ENCODE measurements at places on chromosomes 7 and 10.

DNA sequence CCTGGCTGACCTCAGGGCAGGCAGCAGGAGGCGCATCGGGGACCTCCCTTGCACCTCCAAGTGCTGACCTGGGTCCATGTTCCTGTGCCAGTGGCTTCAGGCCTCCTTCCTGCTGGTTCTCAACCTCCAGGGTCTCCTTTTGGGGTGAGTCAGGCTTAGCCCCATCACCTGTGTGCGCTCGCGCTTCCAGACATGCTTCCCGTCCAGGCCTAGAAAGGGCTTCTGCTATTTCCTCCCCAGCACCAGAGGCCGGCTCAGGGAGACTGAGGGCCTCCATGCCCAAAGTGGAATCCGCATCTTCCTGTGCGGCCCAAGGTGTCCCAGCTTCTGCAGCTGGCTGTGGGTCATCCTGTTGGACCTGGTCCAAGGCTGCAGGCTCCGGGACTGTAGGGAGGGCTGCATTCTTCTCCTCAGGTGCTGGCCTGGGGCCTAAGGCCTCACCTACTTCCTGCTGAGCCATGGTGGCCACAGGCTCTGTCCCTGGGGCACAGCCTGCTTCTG is 5.9 kb downstream of the NACAD start:
- no peak for DNase-seq

- no peak for DNase-seq
Measured at GRCh38 chr7:25575634-25576033, 347.3 kb upstream of the NPVF start.

- DNase-seq: no peak
Measured at GRCh38 chr10:133126431-133127290, 33.4 kb upstream of the KNDC1 start.

DNA sequence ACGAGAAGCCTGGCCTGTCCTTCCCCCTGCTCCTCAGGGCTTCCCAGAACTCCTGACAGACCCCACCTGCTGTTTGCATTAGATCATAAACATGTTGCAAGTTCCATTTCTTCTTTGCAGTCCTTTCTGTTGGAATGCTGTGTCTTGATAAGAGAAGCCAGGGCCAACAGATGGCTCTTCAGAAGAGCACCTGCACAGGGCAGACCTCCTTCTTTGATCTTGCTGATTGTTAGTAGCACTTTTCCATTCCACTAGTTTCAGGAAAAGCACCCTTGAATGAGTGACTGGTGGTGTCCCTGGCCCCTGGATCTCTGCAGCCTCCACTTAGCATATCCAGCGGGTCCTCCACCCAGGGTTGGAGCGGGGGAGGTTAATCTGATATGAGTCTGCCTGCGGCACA is 243.2 kb downstream of the GFRA1 start:
- DNase-seq: no peak

GRCh38 chr7:79968077-79968648 is 166.5 kb upstream of the GNAI1 start:
- peak; percentile 12 for DNase-seq

GRCh38 chr10:28849821-28850220 is 172.5 kb downstream of the BAMBI start:
- DNase-seq: no peak

- no peak for DNase-seq
Measured at GRCh38 chr7:32958046-32959025, 1.1 kb downstream of the FKBP9 start.

DNA sequence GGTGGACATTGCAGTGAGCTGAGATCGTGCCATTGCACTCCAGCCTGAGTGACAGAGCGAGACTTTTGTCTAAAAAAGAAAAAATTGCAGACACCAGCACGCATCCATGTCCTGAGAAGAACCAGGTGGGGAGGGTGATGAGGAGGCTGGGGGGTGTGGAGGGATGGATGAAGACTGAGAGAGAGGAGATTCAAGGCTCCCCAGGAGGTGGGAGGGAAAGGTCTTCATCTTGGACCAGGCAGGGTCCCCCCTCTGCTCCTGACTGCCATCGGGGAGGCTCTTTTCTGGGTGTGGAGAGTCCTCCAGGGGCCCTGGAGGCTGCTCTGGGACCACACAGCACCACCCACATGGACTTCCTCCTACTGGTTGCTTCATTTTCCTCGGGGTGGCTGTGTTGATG is 1.5 kb downstream of the SCART1 start:
- DNase-seq: no peak

GRCh38 chr7:101693498-101694091 is 64.5 kb upstream of the MYL10 start:
- DNase-seq: no peak

DNA sequence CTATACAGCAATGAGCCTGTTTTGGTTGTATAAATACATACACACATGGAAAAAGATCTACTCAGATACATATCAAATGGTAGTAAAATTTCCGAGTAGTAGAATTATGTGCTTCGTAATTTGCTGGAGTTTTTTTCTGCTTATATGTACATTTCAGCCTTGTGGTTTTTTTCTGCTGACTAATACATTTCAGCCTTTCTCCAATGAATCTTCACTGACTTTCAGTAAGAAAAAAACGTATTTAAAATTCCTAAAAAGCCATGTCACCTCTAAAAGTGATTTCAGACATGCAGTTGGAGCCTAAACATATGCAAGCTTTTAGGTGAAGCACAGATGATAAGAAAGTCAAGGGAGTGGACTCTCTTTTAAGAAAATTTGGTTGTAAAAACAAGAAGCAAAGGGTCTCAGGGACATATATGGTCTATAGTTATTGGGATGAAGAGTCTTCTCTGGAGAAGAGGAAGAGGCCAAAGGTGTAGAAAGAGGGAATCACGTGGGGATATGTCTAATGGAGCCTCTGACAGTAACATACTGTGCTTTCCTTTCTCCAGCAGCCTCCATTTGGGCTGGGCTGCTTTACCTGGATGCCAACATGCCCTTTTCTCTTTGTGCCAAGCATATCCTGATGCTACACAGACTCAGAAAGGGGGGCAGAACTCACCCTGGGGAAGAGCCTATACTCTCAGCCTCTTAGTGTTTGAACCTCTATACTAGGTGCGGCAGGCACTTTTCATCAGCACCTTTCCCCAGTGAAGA is 2.4 kb downstream of the AMPH start:
- DNase-seq: no peak

DNA sequence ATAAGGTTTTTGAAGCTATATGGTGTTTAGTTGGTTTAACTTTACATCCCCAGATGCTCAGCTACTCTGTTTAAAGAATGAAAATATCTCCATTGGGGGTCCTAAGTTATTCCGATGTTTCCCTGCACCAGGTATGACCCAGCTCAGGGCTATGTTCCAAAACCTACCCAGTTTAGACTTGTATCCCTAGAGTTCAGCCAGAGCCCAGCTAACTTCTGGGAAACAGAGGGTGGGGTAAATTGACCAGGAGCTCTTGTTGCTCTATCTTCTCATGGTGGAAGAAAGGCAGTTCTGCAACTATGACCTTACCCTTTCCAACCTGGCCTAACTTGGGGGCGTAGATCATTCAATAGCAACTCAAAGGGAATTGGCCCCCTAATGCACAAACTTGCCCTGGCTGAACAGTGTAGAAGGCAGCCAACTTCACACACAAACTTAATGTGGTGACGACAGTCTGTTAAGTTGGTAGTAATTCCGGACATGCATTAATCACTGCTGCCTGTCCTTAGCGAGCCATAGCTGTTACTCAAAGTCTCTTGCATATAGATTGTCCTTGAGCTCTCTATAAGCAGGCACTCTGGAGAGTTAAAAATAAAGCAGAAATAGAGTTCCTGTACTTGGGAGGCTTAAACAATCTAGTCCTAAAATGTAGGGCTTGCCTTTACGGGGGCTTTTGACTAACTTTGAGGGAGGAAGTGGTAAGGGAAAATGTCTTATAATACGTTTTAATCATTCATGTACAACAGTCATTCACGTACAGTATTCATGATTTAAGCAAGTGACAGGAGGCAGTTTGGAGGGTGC is 5.3 kb upstream of the ZNRF2 start:
- no peak for DNase-seq

DNA sequence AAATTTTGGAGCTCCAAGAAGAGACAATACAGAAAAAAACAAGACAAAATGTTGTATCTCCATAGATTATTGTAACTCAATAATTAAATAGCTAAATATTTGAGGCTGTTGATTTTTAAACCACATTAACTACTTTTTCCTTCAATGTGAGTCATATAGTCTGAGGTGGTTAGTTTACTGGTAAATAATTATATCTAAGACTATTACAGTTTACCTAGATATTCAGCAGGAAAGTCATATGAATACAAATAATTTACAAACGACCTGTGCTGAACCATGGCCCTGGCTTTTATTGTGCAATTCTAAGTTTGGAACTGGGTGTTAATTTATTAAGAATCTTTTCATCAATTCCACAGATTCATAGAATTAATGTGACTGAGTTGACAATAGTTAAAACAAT is 22.2 kb downstream of the CREB5 start:
- DNase-seq: no peak

DNA sequence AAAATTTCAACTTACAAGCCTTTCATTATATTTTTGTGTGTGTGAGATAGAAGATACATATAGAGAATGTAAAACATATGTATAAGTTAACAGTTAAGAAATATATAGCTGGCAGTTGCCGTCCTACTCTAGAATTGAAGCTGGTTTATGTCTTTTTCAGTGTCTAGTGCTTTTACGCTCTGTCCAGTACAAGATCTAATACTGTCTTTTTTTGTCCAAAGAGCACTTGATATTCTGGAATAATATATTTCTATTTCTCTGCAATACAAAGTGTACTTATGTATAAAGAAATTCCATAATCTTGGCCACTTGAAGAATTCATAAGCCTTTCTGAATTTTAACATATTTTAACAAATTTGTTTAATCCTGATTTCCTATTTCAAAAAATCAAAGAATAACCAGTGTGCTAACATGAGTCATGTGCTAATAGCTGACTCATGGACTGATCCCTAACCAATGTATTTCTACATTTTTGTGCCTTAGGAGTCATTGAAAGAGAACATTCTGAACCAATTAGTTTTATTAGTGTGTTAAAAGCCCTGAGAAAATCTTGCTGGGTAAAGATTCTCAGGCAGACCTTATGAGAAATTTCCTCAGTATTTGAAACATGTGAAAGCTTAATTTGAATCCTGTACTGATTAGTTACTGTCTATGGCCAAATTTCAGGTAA is 73.2 kb upstream of the CCAR1 start:
- no peak for DNase-seq

DNA sequence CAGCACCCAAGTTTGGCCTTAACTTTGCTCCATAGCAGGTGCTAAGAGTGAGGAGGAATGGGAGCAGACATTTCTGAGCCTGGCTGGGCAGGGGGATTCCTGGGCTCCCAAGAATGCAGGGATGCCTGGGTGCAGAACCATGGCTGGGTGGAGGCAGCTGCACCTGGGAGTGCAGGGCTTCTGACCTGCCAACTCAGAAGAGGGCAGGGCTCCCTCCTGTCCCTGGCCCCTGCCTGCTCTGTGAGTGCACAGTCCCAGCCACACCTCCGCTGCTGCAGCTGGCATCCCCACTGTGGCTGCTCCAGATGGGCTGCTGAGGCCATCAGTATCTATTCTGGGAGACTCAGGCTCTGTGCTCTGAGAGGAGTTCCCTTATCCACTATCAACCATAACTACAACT is 747.4 kb upstream of the VSTM2A start:
- DNase-seq: no peak

DNA sequence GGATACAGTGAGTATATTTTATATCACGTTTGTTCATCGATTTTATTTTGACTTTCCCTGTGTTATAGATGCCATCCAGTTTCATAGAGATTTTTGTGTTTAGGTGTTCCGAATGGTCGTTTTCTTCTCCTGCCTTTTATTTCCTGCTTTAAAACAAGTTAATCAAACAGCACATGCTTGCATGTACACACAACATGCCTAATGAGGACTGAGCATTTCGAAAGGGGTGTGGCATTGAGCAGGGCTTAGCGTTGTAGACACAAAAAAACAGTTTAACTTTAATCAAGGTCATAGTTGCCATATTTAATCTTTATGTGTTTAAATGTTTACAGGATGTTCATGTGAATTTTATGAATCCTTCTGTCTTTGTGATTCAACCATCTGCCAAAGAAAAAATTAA is 430.5 kb upstream of the GALNT17 start:
- DNase-seq: no peak

DNA sequence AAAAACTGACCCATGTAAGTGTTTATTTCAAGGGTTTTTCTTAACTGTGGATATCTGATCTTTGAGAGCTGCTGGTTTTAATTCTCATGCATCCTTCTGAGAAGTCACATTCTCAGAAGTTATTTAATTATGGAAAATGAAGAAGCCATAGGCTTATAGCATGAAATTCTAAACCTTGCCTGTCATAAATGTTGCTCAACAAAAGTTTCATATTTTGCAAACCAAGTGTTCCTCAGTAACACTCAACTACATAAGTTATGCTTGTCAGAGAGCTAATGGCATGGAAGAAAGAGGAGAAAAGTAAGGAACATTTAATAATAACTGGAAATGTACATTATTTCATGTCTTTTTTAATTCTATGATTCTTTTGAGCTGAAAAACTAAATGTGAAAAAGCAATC is 78.6 kb upstream of the MPP7 start:
- no peak for DNase-seq

DNA sequence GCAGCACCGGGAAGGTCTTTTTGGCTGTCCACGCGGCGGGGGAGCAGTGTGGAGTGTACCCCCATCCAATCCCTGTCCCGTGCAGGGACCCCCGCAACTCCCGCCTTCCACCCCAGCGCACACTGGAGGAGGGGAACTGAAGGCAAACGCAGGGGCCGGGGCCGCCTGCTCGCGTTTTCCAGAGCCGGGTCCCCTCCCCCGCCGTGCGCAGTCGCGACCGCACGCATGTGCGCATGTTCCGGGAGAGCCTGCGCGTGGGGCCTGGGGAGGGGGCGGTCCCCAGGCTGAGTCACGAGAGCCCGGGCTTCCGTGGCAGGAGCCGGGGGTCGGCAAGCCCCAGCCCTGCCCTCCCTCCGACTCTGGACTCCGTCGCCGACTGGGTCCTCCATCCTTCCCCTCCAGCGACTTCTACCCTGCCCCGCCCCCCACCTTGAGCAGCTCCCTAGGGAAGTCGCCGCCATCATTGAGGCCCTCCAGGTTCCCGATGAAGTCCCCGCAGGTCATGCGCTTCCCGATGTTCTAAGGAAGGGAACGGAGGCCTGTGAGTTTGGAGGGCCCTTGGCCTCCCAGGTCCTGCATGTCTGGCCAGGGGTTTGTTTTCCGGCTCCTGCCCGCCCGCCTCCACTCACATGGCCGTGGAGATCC is 8.0 kb downstream of the PSD start:
- DNase-seq: no peak

- DNase-seq: no peak
Measured at GRCh38 chr7:71630516-71630915, 498.6 kb downstream of the GALNT17 start.

DNA sequence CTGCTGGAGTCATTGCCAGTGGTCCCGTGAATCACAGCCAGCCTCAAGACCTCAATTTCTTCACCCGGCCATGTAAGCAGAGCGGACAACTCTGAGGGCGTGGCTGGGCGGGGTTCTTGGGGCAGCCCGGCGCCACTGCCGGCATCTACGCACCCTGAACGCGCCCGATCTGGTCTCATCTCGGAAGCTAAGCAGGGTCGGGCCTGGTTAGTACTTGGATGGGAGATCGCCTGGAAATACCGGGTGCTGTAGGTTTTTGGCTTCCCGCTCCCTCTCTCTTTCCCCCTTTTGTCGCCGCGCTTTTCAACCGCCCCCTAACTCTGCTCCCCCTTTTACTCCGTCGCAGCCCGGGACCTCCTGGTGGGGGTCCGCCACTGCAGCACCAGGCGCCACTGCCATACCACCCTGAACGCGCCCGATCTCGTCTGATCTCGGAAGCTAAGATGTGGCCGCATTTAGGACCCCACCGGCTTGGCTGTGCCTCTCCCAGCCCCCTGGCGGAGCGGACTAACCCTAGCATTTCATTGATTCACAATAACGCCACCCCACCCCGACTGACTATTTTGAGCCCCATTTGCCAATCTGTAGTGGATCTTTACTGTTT is 25.3 kb downstream of the GARIN1A start:
- no peak for DNase-seq

- DNase-seq: no peak
Measured at GRCh38 chr10:49271346-49271745, 27.6 kb upstream of the C10orf71 start.

All from iPS DF 19.7 (cell line).